PC-3 (cell line): ENCODE measurements at places on chromosomes 1 and 21. TPM values are rescaled to one million over a fixed set of nuclear protein-coding genes. Genes with fewer than 3 reads are reported as not detected.
A peak's percentile ranks its signal among the peaks of the same experiment; 100 is the strongest.

GRCh38 chr1:163263818-163264655 lies 57.7 kb upstream of the NUF2 start:
- H3K27me3 ChIP-seq: no peaks in the 10 kb centered on the region
- no peaks in the 10 kb centered on the region; the same call in 1 of the 2 replicates for H3K4me1 ChIP-seq
- no peaks in the 10 kb centered on the region for H3K36me3 ChIP-seq
- no peak overlapping the region for H3K27ac ChIP-seq
- no peak overlapping the region for H3K4me3 ChIP-seq

- no peaks in the 10 kb centered on the region for H3K4me1 ChIP-seq
- DNase-seq: no peak
- no peak overlapping the region for H3K27ac ChIP-seq
- H3K27me3 ChIP-seq: no peaks in the 10 kb centered on the region
- no peaks in the 10 kb centered on the region for H3K36me3 ChIP-seq
These were observed 227.1 kb downstream of the DUSP10 start for GRCh38 chr1:221514806-221515205.

GRCh38 chr1:83717785-83718184 lies 281.1 kb downstream of the TTLL7 start:
- H3K4me3 ChIP-seq: no peak overlapping the region
- H3K27ac ChIP-seq: no peak overlapping the region
- H3K36me3 ChIP-seq: no peaks in the 10 kb centered on the region
- no peaks in the 10 kb centered on the region for H3K4me1 ChIP-seq
- peaks cover 26% of the 10 kb centered on the region; the same call in 1 of the 2 replicates for H3K27me3 ChIP-seq
- no peak for DNase-seq

DNA sequence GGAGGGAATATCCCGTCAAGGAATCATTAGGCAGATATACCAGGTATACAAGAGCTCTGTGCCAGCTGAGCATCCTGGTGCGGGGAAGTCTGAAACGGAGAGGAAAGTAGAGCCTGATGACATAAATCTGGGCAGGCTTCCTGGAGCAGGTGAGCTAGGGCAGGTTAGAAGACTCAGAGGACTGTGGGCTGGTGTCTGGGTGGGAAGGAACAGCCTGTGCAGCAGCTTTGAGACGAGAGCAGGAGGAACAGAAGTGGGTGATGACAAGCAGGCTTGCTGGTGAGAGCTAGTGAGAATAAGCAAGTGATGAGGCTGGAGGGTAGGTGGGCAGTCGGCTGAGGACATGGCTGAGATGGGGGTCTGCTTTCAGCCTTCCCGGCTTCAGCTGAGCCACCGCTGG lies 6.7 kb downstream of the CELSR2 start:
- peaks cover 12% of the 10 kb centered on the region for H3K4me1 ChIP-seq
- no peak overlapping the region for H3K4me3 ChIP-seq
- H3K27me3 ChIP-seq: no peaks in the 10 kb centered on the region
- no peak for DNase-seq

- H3K4me3 ChIP-seq: no peak overlapping the region
- no peaks in the 10 kb centered on the region for H3K4me1 ChIP-seq
- H3K27ac ChIP-seq: no peak overlapping the region
- H3K36me3 ChIP-seq: no peaks in the 10 kb centered on the region
These were observed 87.1 kb upstream of the ZNF281 start for GRCh38 chr1:200496937-200497336.

DNA sequence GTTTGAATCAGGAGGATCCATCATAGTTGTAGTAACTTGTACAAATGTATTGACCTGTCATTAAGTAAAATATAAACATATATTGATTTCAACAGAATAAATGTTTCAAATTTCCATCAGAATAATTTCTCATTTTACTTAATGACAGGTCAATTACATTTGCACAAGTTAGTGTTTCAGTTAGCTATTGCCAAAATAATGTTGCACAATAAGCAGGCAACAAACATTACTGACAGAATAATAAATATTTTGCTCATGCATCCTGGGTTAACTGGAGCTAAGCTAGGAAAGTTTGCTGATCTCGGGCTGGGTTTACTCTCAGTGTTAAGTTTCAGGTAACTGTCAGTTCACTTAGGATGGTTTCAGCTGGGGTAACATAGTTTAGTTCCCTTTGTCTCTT lies 822.4 kb downstream of the KCNT2 start:
- no peaks in the 10 kb centered on the region for H3K4me1 ChIP-seq
- no peaks in the 10 kb centered on the region for H3K36me3 ChIP-seq
- no peaks in the 10 kb centered on the region for H3K27me3 ChIP-seq

- no peaks in the 10 kb centered on the region for H3K4me1 ChIP-seq
- no peak for DNase-seq
- no peak overlapping the region for H3K4me3 ChIP-seq
- no peaks in the 10 kb centered on the region for H3K27me3 ChIP-seq
- no peak overlapping the region for H3K27ac ChIP-seq
These were observed 31.3 kb upstream of the FOXO6 start for GRCh38 chr1:41329662-41330587.

DNA sequence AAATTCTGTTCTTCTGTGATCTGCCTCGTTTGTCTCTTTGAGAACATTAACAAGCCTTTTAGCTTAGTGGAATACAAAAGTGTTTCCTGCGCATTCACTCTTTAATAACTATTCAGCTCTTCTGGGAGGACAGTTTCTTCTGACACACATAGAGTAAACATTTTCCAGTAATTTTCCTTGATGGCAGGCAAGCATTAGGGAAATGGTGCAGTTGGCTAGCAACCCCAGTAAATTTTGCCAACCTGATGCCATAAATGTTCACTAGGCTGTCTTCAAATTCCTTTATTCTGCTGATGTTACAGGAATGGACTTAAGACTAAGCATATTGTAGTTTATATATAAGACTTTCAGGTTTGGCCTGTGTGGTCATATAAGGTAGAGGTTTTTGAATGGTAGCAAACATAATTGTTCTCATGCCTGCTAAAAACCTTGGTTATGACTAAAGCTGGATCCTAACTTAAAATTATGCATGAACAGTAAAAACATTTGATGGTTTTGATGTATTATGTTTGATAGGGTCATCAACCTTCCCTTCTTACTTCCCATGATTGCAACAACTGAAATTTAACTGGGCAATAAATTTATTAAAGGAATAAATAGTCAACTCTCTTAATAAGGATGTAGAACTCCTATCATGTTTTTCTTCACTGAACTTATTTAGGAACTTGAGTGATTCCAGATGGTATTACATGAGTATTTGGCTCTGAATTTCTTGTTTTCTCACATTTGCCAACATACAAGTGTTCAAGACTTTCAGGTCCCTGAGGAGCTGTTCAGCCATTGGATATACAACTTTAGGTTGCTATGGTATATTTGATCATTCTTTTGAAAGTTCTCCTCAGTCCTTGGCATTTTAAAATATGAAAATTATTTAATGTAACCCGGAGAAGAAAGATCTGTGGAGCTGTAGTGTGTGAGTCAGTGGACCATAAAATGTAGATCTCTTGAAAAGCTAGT lies 223.4 kb downstream of the FMN2 start:
- H3K4me1 ChIP-seq: peaks cover 26% of the 10 kb centered on the region
- no peaks in the 10 kb centered on the region for H3K27me3 ChIP-seq
- no peaks in the 10 kb centered on the region for H3K36me3 ChIP-seq
- DNase-seq: no peak

GRCh38 chr1:234603221-234604204 lies 6.5 kb downstream of the IRF2BP2 start:
- H3K4me1 ChIP-seq: peaks cover 46% of the 10 kb centered on the region
- H3K36me3 ChIP-seq: peaks cover 57% of the 10 kb centered on the region
- H3K27ac ChIP-seq: peak overlapping the region; percentile 96
- peak overlapping the region; percentile 78 for H3K4me3 ChIP-seq

DNA sequence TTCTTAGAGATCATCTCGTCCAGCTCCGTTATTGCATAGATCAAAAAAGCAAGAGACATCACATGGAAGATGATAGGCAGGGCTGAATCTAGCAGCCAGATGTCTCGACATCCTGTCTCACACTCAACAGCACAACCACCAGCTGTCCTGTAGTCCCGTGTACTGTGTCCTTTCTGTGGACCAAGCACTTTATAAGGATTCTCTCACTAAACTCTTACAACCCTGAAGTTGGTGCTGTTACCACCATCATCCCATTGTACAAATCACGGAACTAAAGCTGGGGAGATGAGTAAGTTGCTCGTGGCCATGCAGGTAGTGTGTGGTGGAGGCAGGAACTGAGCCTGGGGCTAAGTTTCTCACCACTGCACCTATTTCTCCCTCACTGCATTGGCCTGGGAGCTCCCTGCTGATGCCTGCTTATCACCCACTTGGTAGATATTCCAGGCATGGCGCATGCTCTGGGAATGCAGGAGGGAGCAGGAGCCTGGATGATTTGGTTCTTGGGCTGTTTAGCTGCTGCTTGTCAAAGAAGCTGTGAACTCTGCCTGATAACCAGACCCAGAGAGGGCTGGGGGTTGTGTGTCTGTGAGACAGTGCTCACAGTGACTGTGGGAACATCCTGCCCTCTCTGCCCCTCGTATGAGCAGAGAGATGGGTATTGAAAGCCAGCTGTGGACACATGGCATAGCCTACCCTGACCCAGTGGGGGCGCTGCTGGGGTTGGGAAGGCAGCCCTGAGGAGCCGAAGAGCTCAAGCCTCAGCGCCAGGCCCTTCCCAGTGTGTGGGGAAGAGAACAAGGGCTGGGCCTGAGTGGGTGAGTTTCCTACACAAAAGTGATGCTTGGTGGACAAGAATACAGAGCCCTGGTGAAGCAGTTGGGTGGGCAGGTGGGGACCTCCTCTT lies 13.6 kb downstream of the PPFIA4 start:
- no peak overlapping the region for H3K27ac ChIP-seq
- H3K4me3 ChIP-seq: no peak overlapping the region
- no peaks in the 10 kb centered on the region for H3K36me3 ChIP-seq
- no peaks in the 10 kb centered on the region for H3K27me3 ChIP-seq
- peaks cover 11% of the 10 kb centered on the region; the same call in 1 of the 2 replicates for H3K4me1 ChIP-seq

- no peak for DNase-seq
- no peaks in the 10 kb centered on the region for H3K27me3 ChIP-seq
- no peak overlapping the region for H3K27ac ChIP-seq
- H3K4me3 ChIP-seq: no peak overlapping the region
These were observed 125.2 kb downstream of the PLXNA2 start for GRCh38 chr1:208118841-208119606.

DNA sequence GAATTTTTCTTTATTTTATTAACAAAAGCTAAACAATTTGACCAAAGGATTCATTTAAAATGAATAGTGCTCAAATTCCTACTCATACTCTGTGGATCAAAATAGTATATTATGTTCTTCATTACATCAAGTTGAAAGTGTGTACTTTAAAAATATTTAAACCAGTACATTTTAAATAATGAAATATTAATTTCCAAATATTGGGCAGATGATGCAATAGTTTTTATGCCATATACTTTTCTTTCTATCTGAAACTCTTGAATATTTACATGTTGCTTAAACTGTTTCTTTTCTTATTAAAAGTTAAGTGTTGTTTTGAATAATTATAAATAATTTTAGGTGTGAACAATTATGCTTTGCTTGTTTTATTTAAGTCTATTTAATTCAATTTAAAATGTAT lies 144.7 kb upstream of the TMPRSS15 start:
- no peaks in the 10 kb centered on the region for H3K36me3 ChIP-seq
- no peak overlapping the region for H3K27ac ChIP-seq
- H3K27me3 ChIP-seq: no peaks in the 10 kb centered on the region
- H3K4me1 ChIP-seq: no peaks in the 10 kb centered on the region

DNA sequence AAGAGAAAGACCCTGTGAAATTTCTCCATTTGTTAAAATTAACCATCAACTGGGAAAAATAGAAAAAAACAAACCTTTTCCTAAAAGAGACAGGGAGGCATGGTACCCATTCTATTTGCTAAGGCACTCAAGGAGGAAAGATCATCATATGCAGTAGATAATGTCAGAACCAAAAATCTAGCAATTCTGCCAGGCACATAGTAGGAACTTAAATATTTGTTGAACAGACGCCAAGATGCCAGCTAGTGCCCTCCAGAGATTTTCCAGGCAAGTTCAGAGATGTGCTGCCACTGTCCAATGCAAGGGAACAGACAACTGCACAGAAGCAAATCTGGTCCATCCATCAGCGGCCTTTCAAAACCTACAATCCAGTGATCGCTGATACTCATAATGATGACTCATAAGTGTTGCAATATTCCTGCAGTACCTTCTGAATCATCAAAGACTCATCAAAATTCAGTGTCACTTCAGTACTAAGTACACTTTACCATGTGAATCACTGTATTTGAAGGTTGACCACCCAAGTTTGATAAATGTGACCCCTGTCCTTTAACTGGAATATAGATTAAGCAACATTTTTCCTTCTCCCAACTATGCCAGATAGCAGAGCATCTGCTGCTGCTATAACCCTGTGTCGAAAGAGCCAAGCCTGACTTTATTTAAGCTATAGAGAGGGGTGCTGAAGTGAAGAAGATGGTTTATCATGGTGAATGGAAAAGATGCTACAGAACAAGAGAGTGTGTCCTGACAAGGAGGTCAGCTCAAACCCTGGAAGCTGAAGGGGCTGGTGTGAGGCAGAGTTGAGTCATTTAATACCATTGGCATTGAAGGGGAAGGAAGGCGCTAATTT lies 99.1 kb downstream of the MT1HL1 start:
- H3K4me1 ChIP-seq: peaks cover 13% of the 10 kb centered on the region
- peak; percentile 89 for DNase-seq
- peak overlapping the region; percentile 49 for H3K27ac ChIP-seq
- no peaks in the 10 kb centered on the region for H3K27me3 ChIP-seq

GRCh38 chr1:153049211-153049610 lies 8.1 kb downstream of the SPRR2A start:
- peaks cover 62% of the 10 kb centered on the region for H3K27me3 ChIP-seq
- no peaks in the 10 kb centered on the region for H3K4me1 ChIP-seq

DNA sequence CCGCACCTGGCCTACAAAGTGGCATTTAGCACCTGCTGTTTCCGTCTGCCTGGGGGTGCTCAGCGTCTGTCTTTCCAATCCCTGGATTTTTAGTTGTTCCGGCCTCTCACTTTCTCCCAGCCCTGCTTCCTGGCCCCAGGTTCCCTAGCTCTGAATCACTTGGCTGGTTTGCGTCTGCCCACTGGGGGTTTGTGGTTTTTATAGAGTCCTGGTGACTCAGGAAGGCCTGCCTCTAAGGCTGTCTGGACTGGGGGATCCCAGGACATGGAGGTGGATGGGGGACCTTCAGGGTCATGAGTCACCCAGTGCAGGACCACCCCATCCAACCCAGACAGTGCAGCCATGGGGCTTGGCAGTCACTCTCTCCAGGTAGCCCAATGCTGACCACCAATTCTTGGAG lies 53.5 kb downstream of the MRPL37 start:
- H3K27ac ChIP-seq: peak overlapping the region; percentile 85
- no peaks in the 10 kb centered on the region for H3K36me3 ChIP-seq
- peak; percentile 92 for DNase-seq

- peak overlapping the region; percentile 79 for H3K4me3 ChIP-seq
- peaks cover 40% of the 10 kb centered on the region for H3K4me1 ChIP-seq
- no peak for DNase-seq
- no peak overlapping the region for H3K27ac ChIP-seq
These were observed 83.9 kb upstream of the BMP8A start for GRCh38 chr1:39407510-39407895.

KRTAP12-2 gene
- total RNA-seq: not detected in 2 replicates

CAMSAP2 gene
- 28.6 and 29.5 TPM in 2 replicates for total RNA-seq

RYR2 gene
- not detected in 2 replicates for total RNA-seq

TRIM46 gene
- 4.1 and 5.4 TPM in 2 replicates for total RNA-seq

F5 gene
- total RNA-seq: not detected in 2 replicates

ERG gene
- not detected in 2 replicates for total RNA-seq

LCE1F gene
- total RNA-seq: not detected in 2 replicates

LCE1E gene
- not detected in 2 replicates for total RNA-seq
